ENCODE measurements at places on chromosomes 5 and 9.

- DNase-seq, result no peak
Measured at GRCh38 chr9:137407590-137408300, 15.2 kb downstream of the EXD3 start.

DNA sequence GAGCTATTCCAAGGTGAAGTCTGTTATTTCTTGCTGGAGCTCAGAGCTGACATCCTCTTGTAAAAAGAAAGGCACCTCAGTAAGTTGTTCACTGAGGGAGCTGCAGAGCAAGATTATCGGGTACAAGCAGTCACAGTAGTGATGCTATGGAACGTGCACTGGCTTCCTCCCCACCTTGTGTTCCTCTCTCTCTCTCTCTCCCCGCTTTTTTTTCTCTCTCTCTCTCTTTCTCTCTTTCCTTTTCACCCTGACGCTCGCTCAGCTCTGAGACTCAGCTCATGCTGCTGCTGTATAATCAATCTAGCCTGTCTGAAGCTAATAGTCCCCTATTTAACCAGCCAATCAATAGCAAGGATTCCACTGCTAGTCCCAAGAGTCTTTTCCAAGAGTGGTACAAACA lies 587.6 kb upstream of the CDH18 start:
- DNase-seq, result no peak

GRCh38 chr5:169410996-169411783 lies 110.3 kb upstream of the SLIT3 start:
- no peak for DNase-seq

DNA sequence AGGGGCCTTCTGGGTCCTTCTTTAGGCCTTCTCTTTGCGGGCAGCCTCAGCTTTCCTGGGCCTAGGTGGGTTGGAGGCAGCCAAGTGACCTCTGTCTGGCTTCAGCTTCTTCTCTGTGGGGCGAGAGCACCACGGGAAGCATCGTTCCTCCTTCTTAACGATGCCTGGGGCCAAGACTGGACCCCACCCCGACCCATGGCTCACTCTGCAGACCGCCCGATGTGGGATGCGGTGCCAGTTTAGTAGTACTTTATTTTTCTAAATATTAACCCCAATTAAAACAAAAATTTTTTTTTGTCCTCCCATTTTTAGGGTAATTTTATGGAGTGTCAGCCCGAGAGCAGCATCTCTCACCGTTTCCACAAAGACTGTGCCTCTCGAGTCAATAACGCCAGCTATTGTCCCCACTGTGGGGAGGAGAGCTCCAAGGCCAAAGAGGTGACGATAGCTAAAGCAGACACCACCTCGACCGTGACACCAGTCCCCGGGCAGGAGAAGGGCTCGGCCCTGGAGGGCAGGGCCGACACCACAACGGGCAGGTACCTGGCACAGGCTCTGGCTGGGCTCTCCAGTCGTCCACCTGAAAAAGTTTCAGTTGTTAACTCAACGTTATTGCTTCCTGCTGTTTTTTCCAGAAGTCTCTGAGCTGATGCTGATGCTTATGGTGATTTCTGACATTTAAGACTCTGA lies 101.1 kb upstream of the CACNA1B start:
- DNase-seq, result no peak

DNA sequence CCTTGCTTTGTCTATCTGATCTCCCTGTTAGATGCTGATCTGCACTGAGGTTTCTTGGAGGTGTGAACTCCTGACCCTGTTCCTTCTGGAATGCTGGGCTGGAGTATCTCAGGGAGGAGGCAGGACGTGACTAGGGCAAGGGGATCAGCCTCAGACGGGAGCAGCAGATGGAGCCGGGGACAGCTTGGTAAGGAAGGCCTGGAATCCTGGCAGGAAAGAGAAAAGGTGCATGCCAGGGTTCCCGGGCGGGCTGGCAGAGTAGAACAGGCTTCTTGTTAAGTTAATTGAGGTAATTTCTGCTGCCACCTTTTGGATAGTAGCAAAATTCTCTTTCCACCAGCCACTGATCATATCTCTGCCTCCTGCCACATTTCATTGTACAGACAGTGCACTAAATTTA lies 180.9 kb downstream of the ZNF462 start:
- DNase-seq, result no peak

DNA sequence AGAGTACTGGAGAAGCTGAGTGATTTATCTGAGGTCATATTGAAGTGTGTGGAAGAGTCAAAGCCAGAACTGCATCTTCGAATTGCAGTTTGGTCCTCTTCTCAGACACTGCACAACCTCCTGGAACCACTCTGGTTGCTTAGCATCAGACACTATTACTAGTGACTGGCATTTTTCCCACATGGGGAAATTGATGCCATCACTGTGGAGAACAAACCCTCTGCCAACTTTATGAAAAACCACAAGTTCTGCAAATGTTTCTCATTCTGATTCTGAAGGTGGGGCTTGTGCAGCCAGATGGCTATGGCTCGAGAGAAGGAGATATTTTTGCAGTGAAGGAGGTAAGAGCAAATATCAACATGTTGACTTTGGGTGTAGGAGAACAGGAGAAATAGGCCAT lies 67.2 kb downstream of the KCTD16 start:
- DNase-seq, result no peak

DNA sequence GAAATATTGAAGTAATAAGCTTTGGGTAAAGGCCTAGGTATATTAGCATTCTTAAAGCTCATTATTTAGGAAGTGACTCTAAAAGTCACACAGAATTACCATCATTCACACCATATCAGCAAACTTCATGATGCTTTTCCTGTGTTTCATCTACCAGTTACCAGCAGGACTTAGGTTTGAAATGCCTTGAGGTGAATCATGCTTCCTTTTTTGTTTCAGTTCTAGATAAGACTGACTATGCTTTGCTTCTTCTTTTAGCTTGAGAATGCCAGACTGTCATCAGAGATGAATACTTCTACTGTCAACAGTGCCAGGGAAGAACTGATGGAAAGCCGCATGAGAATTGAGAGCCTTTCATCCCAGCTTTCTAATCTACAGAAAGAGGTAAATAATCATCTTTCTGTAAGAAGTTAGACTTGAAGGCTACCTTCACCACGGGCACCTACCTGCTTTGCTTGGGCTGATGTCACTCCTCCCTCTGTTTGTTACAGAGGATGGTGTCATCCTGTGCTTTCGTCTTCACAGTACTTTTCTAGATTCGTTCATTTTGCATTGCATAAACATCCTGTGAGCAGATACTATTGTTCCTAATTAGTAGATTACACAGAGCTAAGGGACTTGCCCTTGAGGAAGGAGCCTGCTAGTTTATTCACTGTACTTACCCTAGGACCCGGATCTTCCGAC lies 34.7 kb downstream of the LMNB1 start:
- DNase-seq, result no peak
